Astrocyte (in vitro differentiated cells and primary cell): ENCODE measurements at places on chromosomes 7 and 10. TPM values are rescaled to one million over a fixed set of nuclear protein-coding genes. Genes with fewer than 3 reads are reported as not detected.
A peak's percentile ranks its signal among the peaks of the same experiment; 100 is the strongest.

DNA sequence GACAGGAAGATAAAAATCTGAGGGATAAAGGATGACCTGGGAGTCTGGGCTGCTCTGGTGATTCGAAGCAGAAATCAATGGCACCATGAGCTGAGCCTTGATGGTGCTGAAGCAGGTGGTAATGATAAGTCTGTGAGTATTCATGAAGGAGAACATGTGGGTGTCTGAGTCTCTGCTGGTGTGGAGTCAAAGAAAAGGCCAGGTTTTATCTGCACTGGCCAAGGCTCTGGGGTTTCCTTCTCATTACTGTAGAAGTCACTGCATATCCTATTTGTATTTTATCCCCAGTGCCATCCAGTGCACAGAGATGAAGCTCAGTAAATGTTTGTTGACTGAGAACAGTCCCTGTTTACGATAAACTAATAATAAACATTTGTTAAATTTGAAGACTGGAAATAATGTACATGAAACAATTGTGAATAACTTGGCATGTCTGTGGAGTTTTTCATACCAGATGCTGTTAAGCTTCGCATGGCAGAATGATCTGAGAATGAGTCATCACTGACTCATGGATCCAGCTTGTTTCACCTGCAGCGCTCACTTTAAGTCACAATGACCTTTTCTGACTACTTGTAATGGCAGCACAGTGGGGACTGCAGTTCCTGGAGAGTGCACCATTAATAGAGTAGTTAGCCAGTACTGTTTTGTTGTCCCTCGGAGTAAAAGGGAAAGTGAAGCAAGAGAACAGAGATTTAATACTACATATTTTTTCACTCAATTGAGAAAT is 538.5 kb downstream of the HTR7 start:
- peak; percentile 93 for DNase-seq

GRCh38 chr10:31704195-31704594 is 224.4 kb downstream of the ARHGAP12 start:
- no peak for DNase-seq

DNA sequence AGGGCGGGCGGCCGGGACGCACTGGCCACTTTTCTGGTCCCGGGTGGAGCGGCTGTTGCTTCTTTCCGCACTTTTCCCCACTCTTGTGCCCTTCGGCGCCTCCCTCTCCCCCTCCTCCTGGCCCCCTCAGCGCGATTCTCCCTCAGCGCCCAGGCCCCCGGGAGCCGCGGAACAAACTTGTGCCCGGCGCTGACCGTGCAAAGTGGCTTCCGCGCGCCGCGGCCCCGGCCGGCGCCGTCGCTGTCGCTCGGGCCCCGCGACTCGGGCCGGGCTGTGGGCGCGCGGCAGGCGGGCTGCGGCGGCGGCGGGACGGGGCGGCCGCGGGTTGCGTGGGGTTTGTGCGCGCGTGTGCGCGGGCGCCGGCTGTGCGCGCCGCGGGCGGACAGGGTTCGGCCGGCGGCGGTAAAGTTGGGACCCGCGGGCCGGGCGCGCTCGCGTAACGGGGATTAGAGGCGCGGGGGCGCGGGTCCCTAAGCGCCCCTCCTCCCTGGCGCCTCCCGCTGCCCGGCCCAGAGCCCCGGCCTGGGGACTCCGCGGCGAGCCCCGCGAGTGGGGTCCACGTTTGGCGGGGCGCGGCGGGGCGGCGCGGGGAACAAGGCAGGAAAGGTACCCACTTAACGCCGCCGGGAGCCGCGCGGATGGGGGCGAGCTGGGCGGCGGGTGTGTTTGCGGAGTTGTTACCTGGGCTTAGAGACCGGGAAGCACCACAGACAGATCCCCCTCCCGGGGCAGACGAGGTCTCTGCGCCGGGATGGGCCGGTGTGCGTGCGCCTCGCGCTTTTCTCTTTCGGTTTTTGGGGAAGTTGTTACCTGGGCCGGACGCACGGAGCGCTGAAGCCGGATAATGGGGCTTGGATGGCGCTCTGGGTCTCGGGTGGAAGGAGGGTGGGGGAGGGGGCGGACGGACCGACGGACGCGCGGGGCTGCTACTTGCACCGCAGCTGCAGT is 860 bp downstream of the ZEB1 start:
- peak; percentile 33 for DNase-seq

The GPAM gene
- 9.8 and 15.4 TPM in 2 replicates for total RNA-seq

- DNase-seq, result peak; percentile 39
These were observed 1.2 kb upstream of the PFKFB3 start for GRCh38 chr10:6201516-6201975.

- peak; percentile 20 for DNase-seq
These were observed 311.6 kb upstream of the SEMA3A start for GRCh38 chr7:84506151-84506550.

The CRTAC1 gene
- total RNA-seq, result 0.66 and 2.6 TPM in 2 replicates

- DNase-seq, result no peak
These were observed 97.6 kb downstream of the ZMIZ1 start for GRCh38 chr10:79166312-79166721.

DNA sequence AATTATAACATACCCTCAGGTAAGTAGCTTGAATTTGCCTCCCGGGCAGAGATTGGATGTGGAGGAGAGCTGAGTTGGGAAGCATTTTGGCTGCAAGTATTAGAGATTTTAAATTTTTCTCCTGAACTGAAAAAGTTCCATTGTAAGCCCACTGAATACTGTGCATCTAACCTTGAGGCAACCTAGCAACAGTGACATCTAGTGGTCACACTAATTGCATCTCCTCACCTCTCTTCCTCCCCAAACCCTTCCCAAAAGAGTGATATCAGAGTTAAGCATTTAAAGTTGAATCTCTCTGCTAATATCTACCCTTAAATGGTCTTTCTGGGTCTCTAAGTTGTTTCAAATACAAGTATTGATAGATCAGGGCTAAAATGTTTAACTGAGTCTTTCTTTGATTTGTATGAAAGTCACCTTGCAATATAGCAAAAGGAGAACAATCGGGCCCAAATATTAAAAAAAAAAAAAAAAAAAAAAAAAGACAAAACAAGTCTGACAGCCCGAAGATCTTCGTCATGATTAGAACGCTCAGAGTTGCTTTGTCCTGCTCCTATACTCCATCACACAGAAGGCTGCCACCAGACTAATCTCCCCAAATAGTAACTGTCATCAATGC is 40.4 kb upstream of the DLX5 start:
- peak; percentile 22 for DNase-seq

The PLXDC2 gene
- total RNA-seq, result 36.1 and 44.5 TPM in 2 replicates

The SLC39A12 gene
- total RNA-seq, result not detected in 2 replicates

DNA sequence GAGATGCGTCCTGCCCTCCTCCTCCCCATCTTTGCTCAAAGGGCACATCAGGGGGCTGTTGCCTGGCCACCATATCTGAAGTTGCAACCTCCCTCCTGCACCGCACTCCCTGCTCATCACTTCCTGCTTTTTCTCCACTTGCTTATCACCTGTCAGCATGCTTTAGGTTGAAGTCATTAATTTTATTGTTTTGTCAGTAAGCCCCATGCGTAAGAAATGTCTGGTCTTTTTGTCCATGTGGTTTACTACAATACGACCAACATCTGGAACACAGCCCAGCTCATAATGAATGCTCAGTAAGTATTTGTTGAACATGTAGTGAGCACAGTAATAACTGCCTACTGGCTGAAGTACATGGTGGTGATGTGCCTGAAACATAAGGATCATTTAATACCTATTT is 71.6 kb upstream of the GJD4 start:
- peak; percentile 63 for DNase-seq

- DNase-seq, result no peak
These were observed 84.4 kb upstream of the SEM1 start for GRCh38 chr7:96794063-96794462.

DNA sequence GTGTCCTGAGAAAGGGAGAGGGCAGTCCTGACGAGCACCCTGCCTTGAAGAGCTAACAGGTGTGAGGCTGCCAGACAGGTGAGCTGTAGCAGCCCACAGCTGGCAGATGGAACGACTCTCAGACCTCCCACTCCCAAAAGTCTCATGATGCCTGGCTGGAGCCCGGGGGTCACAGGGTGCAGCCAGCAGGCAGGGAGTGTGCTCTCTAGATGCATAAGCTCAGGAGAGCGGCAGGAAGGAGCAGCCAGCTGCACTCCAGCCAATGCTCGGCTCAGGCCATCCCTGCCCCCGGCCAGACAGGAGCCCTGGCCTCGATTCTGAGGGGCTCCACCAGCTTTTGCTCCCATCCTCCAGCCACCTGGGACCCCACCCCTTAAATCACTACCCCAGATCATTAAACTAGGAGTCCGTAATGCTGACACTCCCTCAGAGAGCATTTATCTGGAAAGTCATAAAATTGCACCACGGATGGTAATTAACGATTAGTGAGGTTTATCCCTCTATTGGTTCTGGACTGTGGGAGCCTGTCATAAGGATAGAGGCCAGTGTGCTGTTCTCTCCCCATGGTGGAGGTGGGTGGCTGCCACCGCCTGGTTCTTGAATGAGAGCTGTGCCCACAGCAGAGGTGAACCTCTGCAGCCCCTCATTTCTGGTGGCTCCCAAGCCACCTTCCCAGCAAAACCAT is 63.5 kb upstream of the ZMIZ1 start:
- no peak for DNase-seq

DNA sequence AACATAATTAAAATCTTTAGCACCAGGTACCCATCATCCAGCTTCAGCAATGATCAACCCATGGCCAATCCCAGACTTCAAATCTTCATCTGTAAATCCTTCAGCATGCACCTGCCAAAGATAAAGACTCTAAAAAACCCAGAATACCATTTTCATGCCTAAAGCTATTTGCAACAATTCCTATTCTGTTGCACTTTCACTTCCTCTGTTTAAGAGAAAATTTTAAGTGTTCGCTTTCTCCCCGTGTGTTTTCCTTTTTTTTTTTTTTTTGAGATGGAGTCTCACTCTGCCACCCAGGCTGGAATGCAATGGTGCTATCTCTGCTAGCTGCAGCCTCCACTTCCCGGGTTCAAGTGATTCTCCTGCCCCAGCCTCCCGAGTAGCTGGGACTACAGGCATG is 31.8 kb upstream of the HTR5A start:
- DNase-seq, result no peak

DNA sequence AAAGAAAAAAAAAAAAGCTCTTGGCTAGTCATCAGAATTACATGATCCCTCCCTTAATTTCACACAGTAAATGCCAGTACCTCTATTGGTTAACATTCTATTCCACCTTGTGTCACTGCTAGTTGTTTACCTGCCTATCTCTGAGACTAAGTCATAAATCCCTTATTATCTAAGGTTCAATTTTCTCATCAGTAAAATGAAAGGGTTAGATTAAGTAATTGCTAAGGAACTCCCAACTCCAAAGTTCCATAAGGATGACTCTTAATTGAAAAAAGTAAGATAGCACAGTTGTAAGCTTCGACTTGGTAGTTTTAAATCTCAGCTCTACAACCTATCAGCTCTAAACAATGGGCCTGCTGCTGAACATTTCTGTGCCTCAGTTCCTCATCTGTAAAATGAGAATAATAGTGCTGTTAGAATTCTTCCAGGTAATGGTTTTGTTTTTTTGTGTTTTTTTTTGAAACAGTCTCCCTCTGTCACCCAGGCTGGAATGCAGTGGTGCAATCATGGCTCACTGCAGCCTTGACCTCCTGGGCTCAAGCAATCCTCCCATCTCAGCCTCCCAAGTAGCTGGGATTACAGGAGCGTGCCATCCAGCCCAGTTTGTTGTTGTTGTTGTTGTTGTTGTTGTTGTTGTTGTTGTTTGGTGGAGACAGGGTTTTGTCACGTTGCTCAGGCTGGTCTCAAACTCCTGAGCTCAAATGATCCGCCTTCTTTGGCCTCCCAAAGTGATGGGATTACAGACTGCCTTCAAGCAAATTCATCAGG is 35.6 kb downstream of the SRPK2 start:
- DNase-seq, result peak; percentile 38

- no peak for DNase-seq
These were observed 43.0 kb upstream of the LEP start for GRCh38 chr7:128197989-128198580.

- DNase-seq, result no peak
These were observed 39.4 kb upstream of the TNRC18 start for GRCh38 chr7:5463031-5463430.

DNA sequence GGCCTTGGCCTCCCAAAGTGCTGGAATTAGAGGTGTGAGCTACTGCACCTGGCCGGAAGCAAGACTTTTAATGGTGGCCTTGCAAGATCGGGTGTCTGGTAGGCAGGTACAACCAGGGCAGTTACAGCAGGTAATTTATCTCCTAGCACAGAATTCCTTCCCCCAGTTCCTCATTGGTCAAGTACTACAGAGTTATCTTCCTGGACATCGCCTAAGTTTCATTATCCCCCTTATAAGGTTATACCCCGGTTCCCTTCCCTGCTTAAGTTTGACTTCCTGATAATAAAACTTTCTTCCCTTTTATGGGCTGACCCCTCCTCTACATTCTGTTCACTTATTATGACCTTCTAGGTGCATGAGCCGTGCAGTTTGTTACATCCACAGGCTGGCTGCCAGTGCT is 19.0 kb upstream of the CYP3A43 start:
- DNase-seq, result no peak

DNA sequence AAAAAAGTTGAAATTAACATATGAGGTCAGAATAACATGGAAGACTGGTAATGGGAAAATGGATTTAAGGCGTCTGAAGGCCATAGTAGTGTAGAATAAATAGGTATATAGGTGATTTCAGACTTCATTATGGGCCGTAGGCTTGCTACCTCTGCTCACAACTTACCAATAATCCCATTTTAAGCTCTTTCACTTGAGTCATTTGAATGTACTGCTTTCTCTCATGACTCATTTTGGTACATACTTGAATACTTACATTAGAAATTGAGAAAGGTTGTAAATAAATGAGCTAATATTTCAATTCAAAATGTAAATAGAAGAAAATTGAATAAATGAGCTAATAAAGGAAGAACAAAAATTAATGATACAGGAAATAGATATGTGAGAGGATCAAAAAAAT is 42.2 kb upstream of the NEUROD6 start:
- no peak for DNase-seq

GRCh38 chr7:26439521-26440232 is 148.0 kb downstream of the SNX10 start:
- no peak for DNase-seq

DNA sequence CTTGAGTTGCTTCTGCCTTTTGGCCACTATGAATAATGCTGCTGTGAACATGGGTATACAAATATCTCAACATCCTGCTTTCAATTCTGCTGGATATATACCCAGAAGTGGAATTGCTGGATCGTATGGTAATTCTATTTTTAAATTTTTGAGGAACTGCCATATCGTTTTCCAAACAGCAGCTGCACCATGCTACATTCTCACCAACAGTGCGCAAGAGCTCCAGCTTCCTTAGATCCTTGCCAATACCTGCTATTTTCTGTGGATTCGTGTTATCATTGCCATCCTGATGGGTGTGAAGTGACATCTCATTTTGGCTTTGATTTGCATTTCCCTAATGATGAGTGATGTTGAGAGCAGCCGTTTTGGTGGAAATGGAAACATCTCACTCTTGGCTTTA is 26.7 kb downstream of the FRMD4A start:
- DNase-seq, result no peak

The ASB4 gene
- not detected in 2 replicates for total RNA-seq
